Bladder microvascular endothelial cell (primary cell): ENCODE measurements at places on chromosomes 6 and 20. TPM values are rescaled to one million over a fixed set of nuclear protein-coding genes. Genes with fewer than 3 reads are reported as not detected.

CST2 gene
- total RNA-seq: not detected in 2 replicates

PNLDC1 gene
- 1.3 TPM in 1 of 2 replicates, not detected in the other for total RNA-seq

KCNK16 gene
- not detected in 2 replicates for total RNA-seq

SSTR4 gene
- total RNA-seq: not detected in 2 replicates

RUNX2 gene
- not detected in 2 replicates for total RNA-seq

APOM gene
- 0.16 and 0.25 TPM in 2 replicates for total RNA-seq

TRIM15 gene
- total RNA-seq: not detected in 2 replicates

ARFGEF2 gene
- total RNA-seq: 30.3 and 66.5 TPM in 2 replicates

DDX43 gene
- 0.32 and 0.94 TPM in 2 replicates for total RNA-seq

ELOVL2 gene
- total RNA-seq: not detected in 2 replicates

C6orf120 gene
- 15.2 and 22.7 TPM in 2 replicates for total RNA-seq

GPR6 gene
- total RNA-seq: not detected in 2 replicates

HTR1E gene
- total RNA-seq: not detected in 2 replicates

DCDC2 gene
- total RNA-seq: under 0.01 and 0.06 TPM in 2 replicates

SPTLC3 gene
- total RNA-seq: 0.65 and 1.0 TPM in 2 replicates

PXMP4 gene
- total RNA-seq: 3.1 and 7.0 TPM in 2 replicates

COL21A1 gene
- total RNA-seq: 0.06 and 0.16 TPM in 2 replicates

ERVFRD-1 gene
- 0.16 and 0.38 TPM in 2 replicates for total RNA-seq

PLTP gene
- 3.4 and 6.7 TPM in 2 replicates for total RNA-seq

NR2E1 gene
- not detected in 2 replicates for total RNA-seq

FAM217A gene
- not detected in 2 replicates for total RNA-seq
